Colonic mucosa (tissue), 4 donors: ENCODE measurements at places on chromosomes 12 and 14.

GRCh38 chr12:64997858-64998257 lies 123.2 kb downstream of the WIF1 start:
- DNase-seq, result no peak

DNA sequence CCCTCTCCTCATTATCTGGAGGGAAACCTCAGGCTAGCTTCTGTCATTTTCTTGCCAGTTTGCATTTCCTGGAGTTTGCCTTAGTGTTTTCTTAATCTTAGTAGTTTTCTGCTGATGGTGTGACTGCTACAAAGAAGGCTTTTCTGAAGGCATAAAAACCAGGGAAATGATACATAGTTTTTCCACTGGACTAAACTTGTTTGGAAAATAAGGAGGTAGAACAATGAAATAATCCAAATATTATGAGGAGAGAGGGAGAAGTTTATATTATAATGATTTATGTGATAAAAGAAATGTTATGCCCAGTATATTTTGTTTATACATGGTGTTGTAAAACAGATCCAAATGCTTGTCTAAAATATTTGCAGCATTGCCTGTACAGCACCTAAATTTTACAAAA lies 22.2 kb downstream of the DAAM1 start:
- no peak for DNase-seq

- DNase-seq, result no peak
Observed at GRCh38 chr12:211142-211465, 2.9 kb downstream of the SLC6A12 start.

- DNase-seq, result no peak
Observed at GRCh38 chr12:6494968-6495367, 1.1 kb downstream of the NCAPD2 start.

DNA sequence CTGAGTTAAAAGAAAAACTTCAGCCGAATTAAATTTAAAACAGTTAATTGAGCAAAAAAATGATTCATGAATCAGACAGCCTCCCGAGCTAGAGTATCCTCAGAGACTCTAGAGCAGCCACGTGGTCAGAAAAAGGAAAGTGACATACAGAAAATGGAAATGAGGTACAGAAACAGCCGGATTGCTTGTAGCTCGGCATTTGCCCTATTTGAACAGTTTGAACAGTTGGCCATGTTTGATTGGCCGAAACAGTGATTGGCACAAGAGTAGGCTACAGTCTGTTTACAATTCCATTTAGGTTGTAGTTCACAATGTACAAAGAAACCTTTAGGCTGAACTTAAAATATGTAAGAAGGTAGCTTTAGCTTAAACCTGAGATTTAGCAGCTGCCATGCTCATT lies 12.9 kb upstream of the OXA1L start:
- DNase-seq, result no peak
